Ureter (tissue), 1 donor: ENCODE measurements at places on chromosomes 1 and 21.

DNA sequence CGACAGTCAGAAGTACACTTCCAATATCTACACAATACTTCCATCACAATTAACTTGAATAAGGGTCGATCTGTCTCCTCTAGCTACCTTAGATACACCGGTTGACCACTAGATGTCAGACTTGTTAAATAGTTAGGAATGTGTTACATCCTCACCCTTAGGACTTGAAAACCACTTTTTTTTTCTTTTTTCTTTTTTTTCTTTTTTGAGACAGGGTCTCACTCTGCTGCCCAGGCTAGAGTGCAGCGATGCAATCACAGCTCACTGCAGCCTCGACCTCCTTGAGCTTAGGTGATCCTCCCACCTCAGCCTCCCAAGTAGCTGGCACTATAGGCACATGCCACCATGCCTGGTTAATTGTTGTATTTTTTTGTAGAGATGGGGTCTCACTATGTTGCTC is 120.4 kb upstream of the GREM2 start:
- DNase-seq = no peak

DNA sequence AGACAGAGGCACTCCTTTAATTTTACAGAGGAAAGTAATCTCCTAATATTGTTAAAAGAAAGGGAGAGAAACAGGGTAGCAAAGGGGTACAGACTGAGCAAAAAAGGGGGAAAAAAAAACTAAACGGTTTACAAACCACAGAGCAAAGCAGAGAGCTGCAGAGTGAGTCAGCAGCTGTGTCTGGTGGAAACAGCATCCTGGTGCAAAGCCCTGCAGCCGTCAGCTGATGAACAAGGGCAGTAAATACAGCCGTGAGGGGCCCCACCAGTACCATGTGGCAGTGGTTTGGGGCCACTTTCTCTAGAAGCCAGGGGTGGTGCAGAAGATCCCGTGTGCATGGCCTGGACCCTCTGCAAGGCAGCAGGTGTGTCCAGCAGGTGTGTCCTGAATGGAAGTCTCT is 111.3 kb downstream of the ERG start:
- no peak for DNase-seq

- DNase-seq = no peak
Observed at GRCh38 chr1:200179781-200180160, 152.3 kb downstream of the NR5A2 start.

- DNase-seq = peak; percentile 74
Observed at GRCh38 chr1:18440385-18441226, 40.1 kb upstream of the KLHDC7A start.

DNA sequence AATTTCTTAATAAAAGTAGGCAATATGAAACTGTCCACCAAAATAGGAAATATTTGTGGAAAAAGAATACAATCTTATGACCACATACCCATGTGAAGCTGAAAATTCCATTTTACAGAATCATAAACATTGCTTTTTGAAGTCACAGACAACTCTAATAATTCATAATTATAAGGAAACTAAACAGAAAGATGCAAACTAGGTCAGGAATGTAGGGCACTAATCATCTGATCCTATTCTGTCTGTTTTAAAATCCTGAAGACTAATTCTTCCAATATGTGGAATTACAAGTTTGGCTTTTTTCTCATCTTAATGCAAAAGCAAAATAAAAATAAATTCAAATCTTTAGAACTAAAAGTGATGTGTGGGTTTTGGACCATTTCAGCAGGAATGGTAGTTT is 528.6 kb downstream of the LTN1 start:
- no peak for DNase-seq

GRCh38 chr1:151325231-151325630 is 2.0 kb downstream of the PI4KB start:
- no peak for DNase-seq

DNA sequence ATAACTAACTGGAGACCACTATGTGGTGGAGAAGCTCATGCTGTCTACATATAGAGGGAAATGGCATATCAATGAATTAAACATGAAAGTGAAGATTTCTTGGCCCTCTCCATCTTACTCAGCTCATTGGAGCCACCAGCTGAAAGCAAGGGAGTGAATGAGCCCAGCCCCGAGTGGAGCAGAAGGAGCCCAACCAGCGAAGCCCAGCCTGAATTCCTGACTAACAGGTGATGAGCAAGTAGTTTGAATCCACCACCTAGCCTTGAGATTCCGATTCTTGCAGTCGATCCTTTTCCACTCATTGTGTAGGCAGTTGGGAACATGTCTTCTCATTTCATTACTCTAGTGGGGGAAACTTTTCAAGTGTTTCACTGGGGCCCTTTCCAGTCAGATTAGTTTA is 18.6 kb upstream of the ST6GALNAC3 start:
- no peak for DNase-seq

DNA sequence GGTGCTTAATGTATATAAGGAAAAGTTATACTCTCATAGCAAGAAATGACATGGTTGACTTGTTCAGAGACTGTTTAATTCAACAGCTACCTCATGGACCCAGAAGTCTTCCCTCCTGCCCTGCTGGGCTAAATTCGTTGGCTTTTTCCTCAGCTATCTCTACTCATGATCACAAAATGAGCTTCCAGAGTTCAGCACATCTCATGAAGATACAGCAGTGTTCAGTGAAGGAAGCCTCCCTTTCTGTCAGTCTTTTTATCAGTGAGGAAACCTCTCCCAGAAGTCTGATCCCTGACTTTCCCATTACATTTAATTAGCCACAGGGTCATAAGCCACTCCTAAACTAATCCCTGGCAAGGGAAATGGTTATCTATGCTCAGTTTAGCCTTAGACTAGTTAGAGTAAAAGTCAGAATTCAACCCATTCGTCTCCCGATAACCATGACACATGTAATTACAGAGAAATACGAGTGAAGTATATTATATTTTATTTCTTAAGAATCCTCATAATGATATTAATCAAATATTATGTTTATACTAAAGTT is 97.5 kb downstream of the DENND1B start:
- no peak for DNase-seq
